Activated T-helper 1 cell treated with anti-CD3 and anti-CD28 coated beads, Interleukin-12 subunit alpha, Interleukin-12 subunit beta, Interleukin-2, Interleukin-4 antibody, amounts not matched to agents 30 ng/mL and 10 ng/mL and 1 ng/mL, durations not matched to agents 14 hours and 24 hours and 36 hours (primary cell): ENCODE measurements at places on chromosomes 2 and 18.

DNA sequence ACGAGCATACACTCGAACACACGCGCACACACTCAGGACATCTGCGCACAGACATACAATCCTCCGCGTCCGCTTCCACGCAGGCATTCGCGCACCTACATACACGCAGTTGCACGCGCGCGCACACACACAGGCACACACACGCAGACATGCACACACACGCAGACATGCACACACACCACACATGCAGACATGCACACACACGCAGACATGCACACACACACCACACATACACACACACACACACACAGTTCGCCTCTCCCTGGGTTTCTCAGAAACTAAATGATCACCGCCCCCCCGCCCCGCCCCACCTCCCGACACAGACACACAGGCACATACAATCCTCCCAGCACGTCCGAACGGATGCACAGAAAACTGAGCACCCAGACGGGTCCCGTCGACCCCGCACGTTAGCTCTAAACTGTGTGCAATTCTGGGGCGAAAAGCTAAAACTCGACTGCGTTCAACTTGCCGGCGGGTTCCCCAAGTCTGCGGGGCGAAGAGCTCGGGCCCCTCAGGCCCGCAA lies 1.0 kb downstream of the EPHA4 start:
- DNase-seq: peak; percentile 16

DNA sequence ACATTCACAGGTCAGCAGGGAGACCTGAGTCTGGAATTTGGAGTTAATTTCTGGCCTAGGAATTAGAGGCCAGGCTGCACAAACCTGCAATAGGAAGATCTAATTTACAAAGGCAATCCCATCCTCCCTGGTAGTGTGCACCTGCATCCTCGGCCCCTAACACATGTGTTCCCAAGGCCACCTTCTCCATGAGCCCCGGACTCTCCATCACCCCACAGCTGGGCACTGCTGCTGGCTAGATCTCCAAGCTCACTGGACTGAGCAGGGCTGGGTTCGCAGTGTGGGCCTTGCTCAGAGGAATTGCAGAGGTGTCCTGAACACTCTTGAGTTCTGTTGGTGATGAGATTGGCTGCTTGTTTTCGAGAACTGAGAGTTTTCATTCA lies 162.6 kb upstream of the TWIST2 start:
- no peak for DNase-seq

DNA sequence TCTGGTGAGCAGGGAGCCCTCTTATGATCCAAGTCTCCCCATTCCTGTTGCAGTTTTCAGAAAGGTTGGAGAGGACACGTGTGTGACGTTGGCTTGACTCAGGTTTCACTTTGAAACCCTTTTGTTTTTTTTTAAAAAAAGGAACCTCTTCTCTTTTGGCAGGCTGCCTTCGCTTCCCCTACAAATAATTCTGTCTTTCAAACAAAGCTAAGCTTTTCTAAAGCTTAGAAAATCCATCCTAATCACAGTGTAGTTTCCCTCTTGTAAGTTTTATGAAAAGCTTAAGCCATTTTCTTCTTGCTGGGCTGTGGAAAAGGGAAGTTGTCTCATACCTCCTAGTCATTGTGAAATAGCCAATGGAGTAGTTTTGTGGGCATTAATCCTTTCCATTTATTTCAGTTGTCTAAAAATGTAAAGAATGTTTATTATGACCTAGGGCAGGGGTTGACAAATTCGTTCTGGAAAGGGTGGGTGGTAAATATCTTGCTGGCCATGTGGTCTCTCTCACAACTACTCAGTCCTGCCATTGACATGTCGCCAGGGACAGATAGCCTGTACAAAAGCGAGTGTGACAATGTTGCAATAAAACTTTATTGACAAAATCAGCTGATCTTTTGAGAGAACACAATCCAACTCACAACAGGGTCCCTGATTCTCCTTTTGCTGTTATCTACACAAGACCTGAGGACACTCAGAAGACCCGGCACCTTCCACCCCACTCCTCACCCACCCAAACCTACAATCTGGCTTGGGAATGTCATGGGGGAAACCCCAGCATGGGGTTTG lies 878.8 kb downstream of the RNF144A start:
- no peak for DNase-seq

DNA sequence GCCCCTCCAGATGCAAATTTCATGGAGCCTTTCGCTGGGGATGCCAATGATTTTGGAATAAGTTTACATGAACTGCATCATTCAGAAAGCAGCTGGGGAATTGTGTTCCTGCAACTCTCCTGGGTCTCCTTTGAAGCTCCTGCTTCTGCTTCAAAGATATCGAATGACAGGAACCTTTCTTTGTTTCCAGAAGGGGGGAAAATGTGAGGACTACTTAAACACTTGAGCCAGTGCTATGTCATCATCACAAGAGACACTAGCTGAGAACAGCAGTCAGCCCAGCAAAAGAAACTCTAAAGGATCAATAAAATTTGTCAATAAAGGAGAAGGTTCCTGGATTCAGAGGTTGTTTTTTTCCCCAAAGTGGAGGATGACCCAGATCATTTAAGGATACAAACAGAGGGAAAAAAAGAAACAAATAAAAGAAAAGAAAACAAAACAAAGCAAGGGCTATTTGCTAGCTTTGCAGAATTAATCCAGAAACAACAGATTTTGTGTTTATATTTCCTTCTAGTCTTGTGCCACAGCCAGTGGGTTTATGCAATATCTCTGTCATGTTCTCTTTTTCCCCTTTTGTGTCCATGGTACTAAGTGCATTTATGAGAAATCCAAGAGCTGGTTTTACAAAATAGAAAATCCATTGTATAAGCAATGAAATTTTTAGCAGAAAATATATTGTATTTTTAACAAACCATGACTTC lies 463.7 kb downstream of the CDH2 start:
- DNase-seq: no peak

DNA sequence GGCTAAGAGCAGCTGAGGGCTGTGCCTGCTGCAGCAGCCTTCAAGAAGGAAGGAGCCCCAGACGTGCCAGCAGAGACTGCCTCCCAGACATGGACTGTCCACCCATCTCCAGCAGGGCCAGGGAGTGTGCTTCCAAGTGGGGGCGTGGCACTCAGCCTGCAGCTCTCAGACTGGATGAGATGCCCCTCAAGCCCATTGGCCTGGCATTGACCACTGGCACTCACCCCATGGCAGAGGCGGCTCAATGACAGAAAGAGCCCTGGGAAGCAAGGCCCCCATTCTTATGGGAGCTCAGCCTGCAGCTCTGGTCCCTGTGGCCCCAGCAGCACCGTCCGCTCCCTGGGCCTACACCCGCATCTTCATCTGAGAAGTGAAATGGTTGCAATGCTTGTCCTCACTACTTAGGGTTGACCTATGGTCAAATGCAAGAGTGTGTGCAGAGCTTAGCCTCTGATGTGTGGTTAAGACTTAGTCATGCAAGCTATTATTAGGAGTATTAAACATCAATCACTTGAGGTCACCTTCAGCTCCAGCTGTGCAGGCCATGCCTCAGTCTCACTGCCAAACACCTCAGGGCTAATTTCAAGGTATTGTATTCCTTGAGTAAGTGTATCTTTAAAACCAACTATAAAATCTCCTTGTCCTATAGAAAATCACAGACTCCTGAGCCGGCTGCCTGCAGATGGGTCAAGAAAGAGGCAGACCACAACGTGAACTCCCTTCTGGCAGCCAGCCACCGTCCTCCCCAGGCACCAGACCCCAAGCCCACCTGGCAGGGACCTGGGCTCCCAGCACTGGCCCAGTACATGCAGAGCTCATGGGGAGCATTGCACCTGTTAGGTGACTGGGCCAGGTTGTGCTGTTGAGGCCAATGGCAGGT lies 194.8 kb downstream of the NDUFA10 start:
- DNase-seq: no peak

DNA sequence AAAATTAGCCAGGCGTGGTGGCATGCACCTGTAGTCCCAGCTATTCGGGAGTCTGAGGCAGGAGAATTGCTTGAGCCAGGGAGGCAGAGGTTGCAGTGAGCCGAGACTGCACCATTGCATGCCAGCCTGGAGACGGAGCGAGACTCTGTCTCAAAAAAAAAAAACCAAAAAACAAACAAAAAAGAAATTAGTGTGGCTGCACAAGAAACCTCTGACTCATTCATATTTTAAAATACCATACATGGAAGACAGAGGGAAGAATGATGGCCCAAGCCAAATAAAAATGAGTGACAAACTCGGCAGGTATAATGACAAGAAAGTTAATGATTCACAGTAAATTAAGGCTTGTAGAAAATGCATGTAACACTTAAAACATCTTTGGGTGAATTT lies 875.8 kb downstream of the EPHA4 start:
- no peak for DNase-seq

- DNase-seq: no peak
Observed at GRCh38 chr18:49656073-49656692, 94.3 kb downstream of the LIPG start.

GRCh38 chr2:239400596-239401066 lies at the start of gene HDAC4:
HDAC4 (minus strand) TSS chr2:239401020; CDS start chr2:239352699, 48,321 bp downstream.
- no peak for DNase-seq

GRCh38 chr2:120945832-120946499 lies 210.3 kb downstream of the GLI2 start:
- no peak for DNase-seq

GRCh38 chr2:105553538-105554196 lies 154.8 kb upstream of the FHL2 start:
- no peak for DNase-seq

DNA sequence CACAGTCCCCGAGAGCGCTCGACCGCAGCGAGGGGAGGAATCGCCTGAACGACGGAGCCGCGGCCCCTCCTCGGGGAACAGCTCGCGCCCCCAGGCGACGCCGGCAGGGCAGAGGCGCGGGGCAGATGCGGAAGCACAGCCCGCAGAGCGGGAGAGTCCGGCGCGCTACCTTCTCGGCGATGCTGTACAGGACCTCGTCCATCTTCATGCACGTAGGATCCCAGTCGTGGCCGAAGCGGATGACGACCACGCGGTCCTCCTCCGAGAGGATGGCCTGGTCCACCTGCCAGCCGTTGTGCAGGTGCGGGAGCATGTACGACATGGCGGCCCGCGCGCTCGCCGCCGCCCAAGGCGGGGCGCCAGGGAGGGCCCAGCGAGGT lies 302 bp downstream of the TXNL4A start:
- DNase-seq: peak; percentile 62

DNA sequence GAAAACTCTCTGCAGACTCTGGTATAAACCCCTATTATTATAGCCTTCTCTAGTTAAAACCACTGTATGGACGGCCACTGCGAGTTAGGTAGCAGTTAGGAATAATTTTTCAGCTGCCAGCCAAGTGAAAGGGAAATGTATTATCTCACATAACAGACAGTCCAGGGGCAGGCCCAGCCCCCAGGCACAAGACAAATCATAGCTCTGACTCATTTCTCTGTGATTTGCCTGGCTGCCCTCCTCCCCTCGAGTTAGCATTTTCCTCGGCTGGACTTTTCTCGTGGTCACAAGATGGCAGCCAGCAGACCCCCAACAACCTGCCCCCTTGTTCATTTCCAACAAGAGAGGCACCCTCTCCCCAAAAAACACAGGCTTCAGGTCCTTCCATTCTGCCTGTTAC lies 10.5 kb downstream of the VIT start:
- DNase-seq: no peak

DNA sequence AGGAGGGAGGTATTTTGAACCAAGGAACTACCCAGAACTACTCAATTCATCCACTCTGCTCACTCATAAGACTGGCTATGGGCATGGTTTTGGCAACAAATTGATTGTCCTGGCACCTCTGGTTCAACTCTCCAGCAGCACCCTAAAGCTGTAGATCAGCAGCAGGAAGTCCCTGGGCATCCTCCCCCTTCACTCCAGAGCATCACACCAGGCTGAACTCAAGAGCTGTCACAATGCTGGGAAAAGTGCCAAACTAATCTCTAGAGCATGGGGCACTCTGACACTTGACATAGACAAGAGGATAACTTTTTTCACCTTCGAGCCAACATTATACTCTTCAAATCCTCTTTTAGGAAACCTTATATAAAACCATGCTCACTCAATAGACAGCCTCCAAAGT lies 154.1 kb upstream of the RBBP8 start:
- DNase-seq: no peak

DNA sequence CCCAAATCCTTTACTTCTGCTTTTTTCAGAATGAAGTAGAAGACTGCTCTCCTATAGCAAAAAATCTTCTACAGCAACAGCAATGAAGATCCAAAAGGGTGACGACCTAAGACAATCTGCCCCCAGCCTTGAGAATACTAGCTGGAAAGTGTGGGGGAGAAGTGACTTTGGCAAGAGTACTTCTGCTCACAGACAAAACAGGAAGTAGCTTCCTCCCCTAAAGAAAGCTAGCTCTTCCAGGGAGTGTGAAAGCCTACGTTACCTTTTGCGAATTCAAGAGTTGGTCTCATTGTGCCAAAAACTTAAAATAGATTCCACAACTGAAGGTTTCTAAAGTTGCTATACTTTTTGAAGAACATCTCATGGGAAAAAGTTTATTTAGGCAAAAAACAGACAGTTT lies 1069.2 kb upstream of the CHAC2 start:
- no peak for DNase-seq

- DNase-seq: no peak
Observed at GRCh38 chr2:200455958-200456421, 53.9 kb downstream of the KCTD18 start.

GRCh38 chr2:84897773-84898172 lies 7.7 kb upstream of the TMSB10 start:
- no peak for DNase-seq

DNA sequence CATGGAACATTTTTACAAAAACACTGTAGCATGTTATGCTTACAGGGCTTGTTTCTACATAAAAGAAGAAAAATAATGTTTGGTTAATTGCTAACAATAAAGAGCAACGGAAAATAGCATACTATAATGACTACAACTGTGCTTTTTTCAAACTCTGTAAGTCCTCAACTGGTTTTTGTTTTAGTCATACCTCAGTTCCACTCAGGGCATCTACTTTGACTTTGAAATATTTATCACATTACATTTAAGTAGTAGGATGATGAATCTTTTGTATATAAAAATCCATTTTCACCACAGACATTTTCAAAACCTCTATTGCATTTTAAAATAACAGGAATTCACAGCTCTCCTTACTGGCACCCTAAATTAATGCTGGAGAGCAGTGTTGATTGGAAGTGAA lies 8.3 kb downstream of the SATB2 start:
- no peak for DNase-seq

GRCh38 chr2:238650536-238650935 lies 197.3 kb upstream of the TWIST2 start:
- DNase-seq: no peak

- DNase-seq: no peak
Observed at GRCh38 chr18:27602092-27602491, 417.0 kb upstream of the CHST9 start.

DNA sequence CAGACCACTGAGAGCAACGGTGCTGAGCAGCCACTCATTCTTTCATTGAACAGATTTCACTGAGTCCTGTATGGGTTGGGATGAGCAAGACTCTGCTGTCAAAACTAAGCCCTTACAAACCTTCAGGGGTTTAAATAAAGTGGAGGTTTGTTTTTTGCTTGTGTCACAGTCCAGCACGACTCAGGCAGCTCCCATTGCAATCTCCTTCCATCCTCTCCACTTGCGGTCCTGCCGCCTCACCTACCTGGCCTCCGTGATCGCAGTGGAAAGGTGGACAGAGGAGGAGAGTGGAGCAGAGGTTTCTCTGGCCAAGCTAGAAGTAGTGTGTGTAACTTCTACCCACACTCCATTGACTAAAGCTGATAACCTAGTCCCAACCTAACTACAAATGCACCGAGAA lies 332.2 kb downstream of the ZNF516 start:
- DNase-seq: no peak

- peak; percentile 65 for DNase-seq
Observed at GRCh38 chr2:24827321-24828237, 34.4 kb downstream of the CENPO start.

GRCh38 chr2:74249406-74250122 lies 51.1 kb downstream of the MTHFD2 start:
- DNase-seq: no peak
